ENCODE measurements at places on chromosomes 7 and 10.

DNA sequence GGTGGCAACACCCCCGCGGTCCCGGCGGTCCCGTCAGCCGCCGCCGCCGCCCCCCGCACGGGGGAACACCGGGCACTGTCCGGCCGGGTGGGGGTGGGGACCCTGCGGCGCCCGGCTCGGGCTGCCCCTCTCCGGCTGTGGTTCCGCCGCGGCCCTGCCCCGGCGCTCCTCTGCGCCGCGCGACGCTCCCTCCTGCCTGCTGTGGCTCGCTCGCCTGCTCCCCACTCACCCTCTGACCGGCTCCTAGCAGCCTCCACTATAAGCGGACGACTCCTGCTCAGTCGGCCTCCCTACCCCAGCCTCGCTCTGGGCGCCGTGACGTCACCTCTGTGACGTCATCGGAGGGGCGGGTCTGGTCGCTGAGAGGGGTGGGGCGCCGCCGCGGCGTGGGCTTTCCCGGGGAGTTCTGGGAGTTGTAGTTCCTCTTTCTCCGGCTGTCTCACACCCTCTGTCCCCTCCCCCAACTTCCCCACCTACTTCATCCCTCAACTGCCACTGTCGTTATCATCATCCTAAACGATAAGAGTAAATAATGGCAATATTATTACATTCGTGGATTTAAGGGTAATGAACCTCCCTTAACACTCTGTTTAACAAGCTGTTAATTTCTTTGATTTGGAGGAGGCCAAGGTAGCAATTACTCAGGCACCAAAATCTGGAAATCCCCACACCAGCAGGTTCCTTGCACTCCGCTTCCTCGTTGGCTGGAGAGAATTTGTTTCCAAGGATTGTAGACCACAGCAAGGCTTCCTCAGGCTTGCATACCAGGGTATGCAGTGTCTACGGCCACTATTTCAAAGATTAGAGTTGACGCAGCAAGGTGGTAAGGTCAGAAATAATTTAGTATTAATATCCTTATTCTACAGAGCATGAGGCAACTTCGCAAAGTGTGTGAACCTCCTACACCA, at the start of gene UBE2H:
Gene UBE2H, minus strand, starts transcription at position 308 of the 908 bp plus-strand sequence. CDS start 405 bp downstream, outside the sequence.
- peak; percentile 86 for DNase-seq

DNA sequence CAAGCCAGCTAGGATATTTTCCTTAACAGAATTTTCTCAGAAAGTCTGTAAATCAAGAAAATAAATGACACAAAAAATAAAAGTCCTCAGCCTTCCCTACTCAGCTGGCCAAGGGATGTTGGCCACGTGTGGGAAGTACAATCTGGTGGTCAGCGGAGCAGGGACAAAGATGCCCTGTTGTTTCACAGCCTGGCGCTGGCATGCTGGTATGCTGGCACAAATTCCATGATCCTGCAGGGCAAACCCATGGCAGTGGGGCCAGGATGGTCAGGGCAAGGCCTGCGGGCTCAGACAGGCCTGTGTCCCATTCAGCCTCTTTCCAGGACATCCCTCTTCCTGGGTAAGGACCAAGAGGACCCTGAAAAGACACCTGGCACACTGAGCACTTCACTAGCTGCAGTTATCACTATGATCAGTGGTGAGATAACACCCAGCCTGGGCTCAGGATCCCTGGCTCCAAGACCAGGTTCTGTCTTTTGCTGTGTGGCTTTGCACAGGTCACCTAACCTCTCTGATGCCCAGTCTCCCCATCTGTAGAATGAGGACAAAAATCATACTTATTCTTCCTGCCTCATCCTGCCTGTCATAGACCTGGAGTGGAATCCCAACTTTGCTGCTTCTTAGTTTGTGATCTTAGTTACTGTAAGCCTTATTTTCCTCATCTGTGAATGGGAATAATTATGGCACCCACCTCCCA, 10.8 kb upstream of the HSPA12A start:
- DNase-seq = no peak

DNA sequence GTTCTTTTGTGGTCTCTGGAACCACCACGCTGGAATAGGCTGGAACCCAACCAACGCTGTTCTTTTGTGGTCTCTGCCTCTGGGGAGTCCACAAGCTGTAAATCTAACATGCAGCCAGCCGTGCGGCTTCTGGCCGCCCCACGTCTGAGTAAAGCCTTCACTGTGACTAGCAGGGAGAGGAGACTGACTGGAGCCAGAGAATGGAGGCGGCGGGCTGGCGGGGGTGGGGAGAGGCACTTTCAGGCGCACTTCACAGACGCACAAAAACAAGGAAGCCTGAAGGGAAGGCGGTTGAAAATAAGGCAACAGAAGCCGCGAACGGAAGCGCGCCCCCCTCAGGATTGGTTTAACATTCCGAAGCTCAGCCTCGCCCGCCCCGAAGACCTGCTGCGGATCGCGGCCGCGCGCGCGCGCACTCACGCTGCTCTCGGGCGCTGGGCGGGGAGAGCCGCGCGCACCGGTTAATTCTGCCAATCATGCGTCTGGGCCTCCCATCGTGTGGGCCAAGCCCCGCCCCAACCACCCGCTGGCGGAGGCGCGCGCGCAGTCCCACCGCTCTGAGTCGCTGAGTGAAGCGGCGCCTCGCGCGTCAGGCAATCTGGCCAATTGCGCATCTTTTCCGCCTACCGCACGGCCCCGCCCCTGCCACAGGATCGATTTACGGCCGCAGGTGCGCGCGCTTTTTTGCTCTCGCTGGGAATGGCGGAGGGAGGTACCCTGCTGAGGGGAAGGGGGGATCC, at the start of gene SFR1:
Gene SFR1, plus strand, starts transcription at position 687 of the 740 bp plus-strand sequence. Its CDS starts 13 bp downstream, at position 700.
- DNase-seq = peak; percentile 98

GRCh38 chr10:105170521-105170920, 529.4 kb downstream of the SORCS3 start:
- no peak for DNase-seq

- peak; percentile 95 for DNase-seq
Observed at GRCh38 chr10:67602268-67602950, 93.6 kb downstream of the CTNNA3 start.

GRCh38 chr7:120201290-120201689, 71.7 kb upstream of the KCND2 start:
- DNase-seq = no peak
